ENCODE measurements at places on chromosomes 16 and 17. TPM values are rescaled to one million over a fixed set of nuclear protein-coding genes. Genes with fewer than 3 reads are reported as not detected.

GRCh38 chr16:11059588-11059987, 115.2 kb downstream of the CLEC16A start:
- DNase-seq = peak; percentile 22

DNA sequence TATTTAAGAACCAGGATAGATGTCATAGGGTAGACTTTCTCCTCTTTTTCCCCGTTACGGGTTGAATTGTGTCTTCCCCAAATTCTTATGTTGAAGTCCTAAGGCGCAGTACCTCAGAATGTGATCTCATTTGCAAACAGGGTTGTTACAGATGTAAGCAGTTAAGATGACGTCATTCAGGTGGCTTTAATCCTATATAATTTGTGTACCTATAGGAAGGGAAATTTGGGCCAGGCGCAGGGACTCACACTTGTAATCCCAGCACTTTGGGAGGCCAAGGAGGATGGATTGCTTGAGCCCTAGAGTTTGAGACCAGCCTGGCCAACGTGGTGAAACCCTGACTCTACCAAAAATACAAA, 99.5 kb upstream of the DHX40 start:
- no peak for DNase-seq

GRCh38 chr16:8847623-8848022, 21.2 kb downstream of the CARHSP1 start:
- no peak for DNase-seq

The MLYCD gene
- total RNA-seq = 16.3 TPM

The PLXDC1 gene
- total RNA-seq = 10.2 TPM

The CRYBA1 gene
- total RNA-seq = not detected

- DNase-seq = no peak
Observed at GRCh38 chr16:8572063-8572918, 18.0 kb downstream of the TMEM114 start.

DNA sequence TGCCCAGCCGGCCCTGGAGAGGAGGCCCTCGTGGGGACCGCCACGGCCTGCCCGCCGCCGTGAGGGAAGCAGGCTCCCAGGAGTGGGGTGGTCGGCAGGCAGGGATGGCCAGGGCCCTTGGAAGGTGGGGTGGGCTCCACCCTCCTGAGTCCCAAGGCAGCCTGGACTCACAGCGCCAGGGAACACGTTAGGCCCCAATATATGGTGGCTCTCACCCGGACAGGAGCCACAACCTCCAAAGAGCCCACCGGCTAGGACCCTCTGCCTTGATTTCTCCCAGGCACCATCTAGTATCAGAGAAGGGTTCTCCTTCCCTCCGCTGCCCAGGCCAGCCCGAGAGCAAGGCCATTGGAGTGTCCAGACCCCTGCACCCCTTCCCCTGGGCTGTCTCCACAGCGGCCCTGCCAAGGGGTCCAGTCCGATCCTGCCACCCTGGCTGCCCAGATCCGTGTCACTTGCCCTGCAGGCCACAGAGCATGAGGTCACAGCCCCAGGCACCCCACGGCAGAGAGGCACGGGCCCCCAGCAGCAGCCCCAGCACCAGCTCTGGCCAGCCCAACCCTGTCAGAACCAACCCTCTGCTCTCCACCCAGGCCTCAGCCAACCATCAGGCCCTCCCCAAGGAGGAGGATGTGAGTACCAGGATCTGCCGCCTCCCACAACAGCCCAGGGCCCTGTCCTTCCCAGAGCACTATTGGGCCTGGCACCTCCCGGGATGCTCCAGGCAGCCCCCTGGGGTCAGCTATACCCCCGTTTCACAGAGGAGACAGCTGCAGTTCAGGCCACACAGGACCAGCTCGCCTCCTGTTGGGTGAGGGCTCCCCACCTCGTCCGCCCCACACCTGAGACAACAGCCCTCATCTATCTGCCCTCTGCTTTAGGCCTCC, 1.1 kb upstream of the AXIN1 start:
- peak; percentile 71 for DNase-seq

DNA sequence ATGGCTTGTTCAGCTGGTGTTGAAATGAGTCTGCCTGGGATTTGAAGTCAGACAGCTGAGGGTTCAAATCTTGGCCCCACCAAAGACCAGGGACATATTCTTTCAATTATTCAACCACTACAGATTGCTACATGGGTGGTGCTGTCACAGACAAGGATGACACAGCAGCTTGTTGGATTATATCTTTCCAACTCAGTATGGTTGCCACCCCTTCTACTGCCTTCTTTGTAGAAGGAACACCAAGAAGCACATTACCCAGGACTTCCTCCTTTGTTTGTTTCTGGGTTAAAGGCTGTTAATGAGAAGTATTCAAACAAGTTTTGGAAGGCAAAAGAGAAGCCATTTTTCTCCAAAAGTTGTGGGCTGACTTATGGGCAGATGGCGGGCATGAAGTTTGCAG, 78.6 kb downstream of the COPRS start:
- DNase-seq = no peak

DNA sequence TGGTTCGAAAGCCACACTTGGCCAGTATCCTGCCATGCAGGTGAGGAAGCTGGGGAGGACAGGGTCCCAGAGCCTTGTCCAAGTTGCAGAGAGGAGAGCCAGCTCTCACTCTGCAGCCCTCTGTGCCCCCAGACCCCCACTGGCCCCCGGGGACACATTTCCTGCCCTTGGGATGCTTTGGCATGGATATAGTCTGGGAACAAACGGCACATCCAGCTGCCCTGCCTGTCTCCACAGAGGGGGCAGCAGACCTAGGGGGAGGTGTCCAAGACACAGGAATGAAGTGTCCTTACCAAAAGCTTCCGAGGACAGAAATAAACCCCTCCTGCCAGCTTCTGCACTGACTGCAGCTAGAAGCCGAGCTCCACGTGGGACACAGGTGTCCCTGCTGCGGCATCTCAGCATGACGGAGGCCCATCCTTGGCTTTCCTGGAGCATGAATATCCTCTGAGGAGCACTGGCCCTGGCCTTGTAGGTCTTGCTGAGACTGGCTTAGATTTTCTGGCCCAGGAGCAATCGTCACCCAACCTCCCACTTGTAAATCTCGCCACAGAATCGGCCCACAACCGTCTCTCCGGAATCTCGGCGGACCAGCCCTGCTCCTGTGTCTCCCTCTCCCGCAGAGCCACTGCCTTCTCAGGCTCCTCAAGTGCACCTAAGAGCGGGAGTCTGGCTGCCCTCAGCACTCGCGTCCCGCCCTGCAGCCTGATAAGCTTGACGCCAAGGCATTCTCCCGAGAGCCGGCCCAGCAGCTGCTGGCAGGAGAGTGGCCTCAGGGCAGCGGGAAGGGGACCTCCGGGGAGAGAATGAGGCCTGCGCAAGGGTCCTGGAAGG, 1.1 kb upstream of the CAPN15 start:
- DNase-seq = peak; percentile 77

The MT1M gene
- 40.7 TPM for total RNA-seq

The MILR1 gene
- 1.8 TPM for total RNA-seq

DNA sequence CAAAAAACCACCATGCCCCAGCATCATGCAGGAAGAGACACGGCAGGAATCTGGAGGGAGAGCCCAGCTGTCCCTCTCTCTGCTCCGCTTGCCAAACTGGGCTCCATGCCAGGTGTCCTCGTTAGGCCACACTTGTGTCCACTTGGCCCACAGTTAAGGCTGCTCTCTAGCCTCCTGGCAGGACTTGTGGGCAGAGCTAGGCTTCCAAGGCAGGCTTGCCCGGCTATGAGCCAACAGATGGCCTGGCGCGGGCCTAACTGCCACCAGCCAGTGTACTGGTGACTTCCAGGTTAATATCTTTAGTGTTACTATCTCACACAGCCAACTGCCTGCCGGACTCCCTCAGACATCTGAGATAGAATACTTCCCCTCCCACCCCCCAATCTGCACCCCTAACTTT, 10.6 kb downstream of the ATP6V0D1 start:
- DNase-seq = peak; percentile 86

The CCL1 gene
- total RNA-seq = not detected

- DNase-seq = no peak
Observed at GRCh38 chr17:41535764-41536481, 7.8 kb upstream of the KRT19 start.

GRCh38 chr17:39318636-39319035, 82.8 kb downstream of the FBXL20 start:
- DNase-seq = no peak

GRCh38 chr17:9266031-9266680, 244.8 kb downstream of the NTN1 start:
- no peak for DNase-seq

- peak; percentile 75 for DNase-seq
Observed at GRCh38 chr16:66357523-66357928, 9.0 kb upstream of the CDH5 start.

DNA sequence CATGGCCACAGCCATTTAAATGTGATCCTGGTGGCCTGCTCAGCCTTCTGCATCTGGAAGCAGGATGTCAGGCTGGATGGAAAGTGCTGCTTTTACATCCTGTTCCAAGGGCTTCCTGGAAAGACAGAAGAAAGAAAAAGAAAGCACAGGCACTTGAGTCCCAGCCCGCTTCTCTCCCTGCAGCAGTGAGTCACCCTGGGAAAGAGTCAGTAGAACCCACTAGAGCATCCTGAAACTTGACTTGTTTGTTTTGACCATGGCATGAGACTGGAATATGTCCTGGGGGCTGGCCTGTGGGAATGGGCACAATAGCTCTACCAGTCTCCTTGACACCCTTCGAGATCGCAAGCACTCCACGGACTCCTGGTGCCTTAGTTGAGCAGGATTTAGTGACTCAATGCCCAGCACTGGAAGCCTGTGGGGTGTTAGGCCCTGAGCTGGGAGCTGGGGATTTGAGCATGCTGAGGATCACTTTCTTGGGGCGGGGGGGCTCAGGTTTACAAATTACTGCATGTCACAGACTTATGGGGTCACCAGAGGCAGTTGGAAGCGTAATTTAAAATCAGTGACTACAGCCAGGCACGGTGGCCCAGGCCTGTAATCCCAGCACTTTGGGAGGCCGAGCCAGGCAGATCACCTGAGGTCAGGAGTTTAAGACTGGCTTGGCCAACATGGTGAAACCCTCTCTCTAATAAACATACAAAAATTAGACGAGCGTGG, 22.1 kb upstream of the GNA13 start:
- peak; percentile 74 for DNase-seq

The TBC1D3L gene
- 20.8 TPM for total RNA-seq

- DNase-seq = no peak
Observed at GRCh38 chr17:42002792-42003301, 14.4 kb downstream of the DNAJC7 start.

Measured in sigmoid colon (tissue), 7 donors.